ENCODE measurements at places on chromosomes 1 and 21. TPM values are rescaled to one million over a fixed set of nuclear protein-coding genes. Genes with fewer than 3 reads are reported as not detected.
A peak's percentile ranks its signal among the peaks of the same experiment; 100 is the strongest.

Gene ERICH3
- total RNA-seq: 0.15 TPM

Gene LRP8
- total RNA-seq: 84.1 TPM

- DNase-seq: no peak
Observed at GRCh38 chr1:192986110-192986747, 72.9 kb downstream of the UCHL5 start.

DNA sequence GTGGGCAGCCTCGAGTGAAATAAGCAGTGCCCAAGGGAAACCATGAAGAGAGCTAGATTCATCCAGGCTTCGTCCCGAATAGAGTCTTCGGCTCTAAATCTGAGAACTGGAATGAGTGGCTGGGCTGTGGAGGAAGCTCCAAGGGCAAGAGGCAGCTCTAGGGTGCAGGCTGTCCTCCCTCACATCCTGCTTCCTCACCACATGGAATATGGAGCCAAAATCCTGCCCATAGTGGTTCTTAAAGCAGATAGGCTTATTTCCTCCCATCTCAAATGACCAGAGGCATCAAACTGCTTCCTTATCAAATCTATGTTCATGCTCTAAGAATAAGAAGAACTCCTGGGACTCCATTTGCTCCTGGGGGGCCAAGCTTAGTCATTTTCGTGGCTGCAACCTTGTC is 2.5 kb downstream of the IL24 start:
- no peak for DNase-seq

DNA sequence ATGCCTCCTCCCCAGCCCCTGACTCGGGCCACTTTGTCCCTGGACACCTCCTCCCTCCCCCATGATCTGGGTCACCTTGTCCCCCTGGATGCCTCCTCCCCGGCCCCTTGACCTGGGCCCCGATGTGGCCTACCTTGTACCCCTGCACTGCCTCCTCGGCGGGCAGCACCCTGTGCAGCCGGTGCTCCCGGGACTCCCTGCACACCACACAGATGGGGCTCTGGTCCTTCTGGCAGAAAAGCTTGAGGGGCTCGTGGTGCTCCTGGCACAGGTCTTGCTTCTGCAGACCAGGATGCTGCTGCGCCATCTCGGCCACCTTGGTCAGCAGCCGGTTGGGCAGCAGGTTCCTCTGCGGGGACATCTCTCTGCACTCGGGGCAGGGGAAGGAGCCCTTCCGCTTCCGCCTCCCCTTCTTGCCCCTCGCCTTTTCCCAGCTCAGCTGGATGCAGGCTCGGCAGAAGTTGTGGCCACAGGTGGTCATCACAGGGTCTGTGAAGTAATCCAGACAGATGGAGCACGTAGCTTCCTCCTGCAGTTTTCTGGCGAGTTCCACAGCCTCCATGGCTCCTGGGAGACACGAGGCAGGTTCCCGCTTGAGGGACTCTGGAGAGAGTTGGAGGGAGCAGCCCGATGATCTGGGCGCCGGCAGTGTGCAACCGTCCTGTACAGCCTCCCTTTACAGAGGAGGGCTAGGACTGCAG is 2.0 kb downstream of the TRIM17 start:
- DNase-seq: no peak

- DNase-seq: no peak
Observed at GRCh38 chr21:31983554-31983953, 110.7 kb downstream of the HUNK start.

DNA sequence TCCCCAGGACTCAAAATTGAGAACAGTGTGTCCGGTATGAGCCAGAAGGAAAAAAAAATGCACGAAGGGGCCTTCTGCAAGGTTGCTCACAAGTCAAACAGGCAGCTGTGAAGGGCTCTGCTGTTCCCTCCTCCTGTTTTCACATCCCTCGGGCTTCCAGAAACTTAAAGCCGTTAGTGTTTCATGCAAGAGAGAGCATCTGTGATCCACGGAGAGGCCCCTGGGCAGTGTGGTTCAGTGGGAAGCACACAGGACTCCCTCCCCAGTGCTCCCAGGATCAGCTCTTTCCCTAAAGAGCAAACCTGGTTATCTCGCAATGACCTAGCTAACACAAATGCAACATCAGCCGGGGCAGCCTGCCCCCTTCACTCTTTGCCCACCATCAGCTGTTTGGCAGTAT is 2.9 kb upstream of the MATN1 start:
- DNase-seq: no peak

Gene FAM163A
- total RNA-seq: not detected

DNA sequence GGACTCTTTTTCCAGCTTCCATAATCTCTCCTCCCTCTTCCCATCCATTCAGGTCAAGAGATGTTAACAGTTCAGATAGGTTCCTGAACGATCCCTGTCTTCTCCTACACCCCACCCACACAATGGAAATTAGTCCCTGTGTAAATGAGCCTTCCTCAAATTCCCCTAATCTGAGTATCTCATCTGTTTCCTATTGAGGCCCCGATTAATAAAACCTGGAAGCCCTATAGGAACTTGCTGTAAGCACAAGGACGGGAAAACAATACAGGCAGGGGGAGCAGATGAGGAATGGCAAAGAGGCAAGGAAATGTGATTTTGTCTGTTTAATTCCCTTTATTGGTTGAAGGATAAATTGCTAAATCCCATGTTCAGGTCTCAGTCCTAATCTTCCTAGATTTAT is 7.1 kb upstream of the GPX7 start:
- no peak for DNase-seq

Gene INAVA
- 175 TPM for total RNA-seq

Gene RHEX
- total RNA-seq: 75.1 TPM

Gene IFNLR1
- total RNA-seq: 4.5 TPM

GRCh38 chr21:28148400-28149064 is 844.1 kb downstream of the LTN1 start:
- DNase-seq: peak; percentile 1

- DNase-seq: peak; percentile 10
Observed at GRCh38 chr1:77824079-77824478, 44.6 kb downstream of the MIGA1 start.

DNA sequence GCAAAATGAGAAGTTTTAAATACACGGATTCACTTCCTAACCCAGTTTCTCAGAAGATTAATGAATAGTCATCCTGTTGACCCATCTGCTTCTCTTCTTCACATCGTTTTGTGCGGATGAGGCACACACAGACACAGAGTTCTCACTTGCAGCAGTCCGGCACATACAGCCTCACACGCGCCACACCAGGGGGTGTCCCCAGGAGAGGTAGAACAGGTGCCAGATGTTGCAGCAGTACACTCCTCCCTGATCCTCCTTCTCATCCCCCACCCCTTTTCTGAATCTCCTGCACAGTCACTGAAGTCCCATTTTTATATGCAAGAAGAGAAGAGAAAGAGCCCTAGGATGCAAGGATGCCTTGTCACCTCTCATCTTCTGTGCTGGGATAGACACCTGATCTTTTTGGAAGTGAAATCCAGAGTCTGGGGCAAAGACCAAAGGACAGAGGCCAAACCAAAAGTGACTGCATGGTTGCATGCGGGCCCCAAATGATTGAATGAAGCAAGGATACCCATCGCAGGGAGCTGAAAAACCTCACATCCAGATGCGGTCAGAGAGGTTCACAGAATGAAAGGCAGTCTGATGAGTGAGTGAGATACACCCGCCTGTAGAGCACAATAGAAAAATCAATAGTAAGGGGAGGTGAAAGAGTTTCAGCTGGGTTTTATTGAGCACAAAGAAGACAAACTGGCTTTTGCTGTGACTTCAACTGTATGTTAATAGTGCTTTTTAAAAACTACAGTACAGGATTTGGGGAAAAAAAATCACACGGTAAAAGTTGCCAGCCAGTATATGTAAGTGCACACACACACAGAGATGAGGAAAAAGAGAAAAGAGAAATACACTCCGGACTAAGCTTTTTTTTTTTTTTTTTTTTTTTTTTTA is 28.9 kb downstream of the PBX1 start:
- DNase-seq: no peak
